ENCODE measurements at places on chromosomes 1 and 21.

DNA sequence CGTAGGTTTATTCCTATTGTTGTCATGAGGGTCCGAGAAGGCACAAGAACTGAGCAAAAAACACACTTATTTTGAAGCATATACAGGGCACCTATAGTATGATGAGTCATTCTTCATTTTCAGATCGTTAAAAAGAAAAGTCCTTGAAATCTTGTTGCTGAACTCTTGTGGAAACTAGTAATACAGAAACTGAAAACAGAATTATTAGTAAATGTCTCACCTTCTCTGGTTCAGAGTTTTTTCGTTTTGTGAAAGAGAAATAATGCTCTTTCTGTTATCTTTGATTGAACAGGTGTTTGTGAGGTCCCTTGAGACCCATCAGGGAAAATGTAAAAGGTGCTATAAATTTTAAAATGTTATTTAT is 102.0 kb upstream of the COA6 start:
- DNase-seq = no peak

- DNase-seq = no peak
Observed at GRCh38 chr21:27419153-27419552, 452.3 kb upstream of the ADAMTS5 start.

DNA sequence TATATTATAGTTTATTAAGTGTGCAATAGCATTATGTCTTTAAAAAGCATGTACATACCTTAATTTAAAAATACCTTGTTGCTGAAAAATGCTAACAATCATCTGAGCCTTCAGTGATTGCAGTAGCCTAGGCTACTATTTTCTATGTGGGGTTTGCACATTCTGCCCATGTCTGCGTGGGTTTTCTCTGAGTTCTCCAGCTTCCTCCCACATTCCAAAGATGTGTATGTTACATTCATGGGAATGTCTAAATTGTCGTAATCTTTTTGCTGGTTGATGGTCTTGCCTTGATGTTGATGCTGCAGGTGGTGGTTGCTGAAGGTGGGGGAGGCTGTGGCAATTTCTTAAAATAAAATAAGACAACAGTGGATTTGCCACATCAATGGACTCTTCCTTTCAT is 12.5 kb downstream of the AADACL3 start:
- no peak for DNase-seq

DNA sequence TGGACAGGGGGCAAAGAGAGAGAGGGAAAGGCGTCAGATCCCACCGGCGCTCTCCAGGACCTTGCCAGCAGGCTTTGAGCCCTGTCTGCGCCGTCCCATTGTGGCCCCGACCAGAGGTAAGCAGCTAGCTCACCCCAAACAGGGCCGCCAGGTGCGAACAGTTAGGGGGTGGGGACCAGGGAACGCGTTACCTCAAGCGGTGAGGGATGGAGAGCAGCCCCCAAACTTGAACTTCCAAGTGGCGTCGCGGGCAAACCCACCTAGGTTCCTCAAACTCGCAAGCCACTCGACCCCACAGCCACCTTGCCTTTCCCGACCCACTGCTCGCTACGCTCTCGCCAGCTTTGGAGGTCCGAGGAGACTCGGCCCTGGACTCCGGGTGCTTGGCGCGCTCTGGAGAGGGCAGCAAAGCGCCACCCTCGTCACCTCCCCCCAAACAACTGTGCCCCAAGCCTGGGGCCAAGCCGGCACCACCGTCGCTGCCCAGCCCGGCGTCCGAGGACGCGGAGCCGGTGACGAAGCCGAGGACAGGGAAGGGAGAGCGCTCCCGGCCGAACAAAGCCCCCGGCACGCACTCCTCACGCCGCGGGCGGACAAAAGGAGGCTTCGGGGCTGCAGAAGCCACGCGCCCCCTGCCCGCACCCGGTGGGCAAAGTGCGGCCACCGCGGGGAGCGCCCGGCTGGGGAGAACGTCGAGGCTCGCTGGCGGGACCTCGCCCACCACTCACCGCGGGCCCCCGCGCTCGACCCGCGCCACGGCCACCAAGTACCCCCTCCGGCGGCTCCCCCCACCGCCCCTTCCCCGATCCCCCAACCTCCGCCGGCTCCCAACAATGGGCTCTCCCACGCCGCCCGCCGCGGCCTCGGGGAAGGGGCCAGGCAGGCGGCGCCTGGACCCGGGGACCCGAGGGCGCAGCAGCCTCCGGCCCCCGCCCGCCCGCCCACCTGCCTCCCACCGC is 976 bp downstream of the SSBP3 start:
- DNase-seq = no peak

DNA sequence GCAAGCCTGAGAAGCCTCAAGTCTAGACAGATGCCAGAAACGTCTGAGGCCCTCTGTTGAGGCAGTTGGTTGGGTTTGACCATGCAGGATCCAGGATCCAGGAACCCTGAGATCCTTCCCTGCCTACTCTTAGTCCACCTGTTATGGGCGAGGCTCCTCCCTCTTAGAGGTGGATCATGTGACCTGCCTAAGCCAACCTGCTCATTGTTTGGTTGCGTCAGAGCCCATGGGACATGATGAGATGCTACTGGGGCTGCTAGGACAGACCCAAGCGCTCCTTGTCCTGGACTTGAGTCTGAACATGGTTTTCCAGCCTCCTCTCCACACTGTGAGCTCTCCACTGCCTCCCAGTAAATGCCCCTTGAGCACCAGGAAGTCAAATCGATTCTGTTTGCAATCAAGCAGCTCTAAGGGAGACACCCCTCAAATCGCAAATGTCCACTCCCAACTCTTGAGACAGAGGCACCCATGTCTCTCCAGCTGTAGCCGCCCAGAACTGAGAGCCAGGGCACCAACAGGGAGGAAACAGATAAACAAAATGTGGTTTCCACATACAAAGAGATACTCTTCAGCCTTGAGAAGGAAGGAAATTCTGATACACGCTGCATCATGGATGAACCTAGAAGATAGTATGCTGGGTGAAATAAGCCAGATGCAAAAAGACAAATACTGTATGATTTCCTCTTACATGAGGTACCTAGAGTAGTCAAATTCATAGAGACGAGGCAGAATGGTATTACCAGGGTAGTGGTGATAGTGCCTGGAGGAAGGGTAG is 31.7 kb upstream of the WNT4 start:
- no peak for DNase-seq

GRCh38 chr1:165073185-165074007 is 283.1 kb downstream of the LMX1A start:
- DNase-seq = peak; percentile 1

Data from CD4-positive, alpha-beta T cell (primary cell).